ENCODE measurements at places on chromosomes 6 and 20.

- DNase-seq, result no peak
Observed at GRCh38 chr6:168949981-168950857, 303.4 kb downstream of the THBS2 start.

- DNase-seq, result peak; percentile 88
Observed at GRCh38 chr6:169097381-169097959, 156.2 kb downstream of the THBS2 start.

DNA sequence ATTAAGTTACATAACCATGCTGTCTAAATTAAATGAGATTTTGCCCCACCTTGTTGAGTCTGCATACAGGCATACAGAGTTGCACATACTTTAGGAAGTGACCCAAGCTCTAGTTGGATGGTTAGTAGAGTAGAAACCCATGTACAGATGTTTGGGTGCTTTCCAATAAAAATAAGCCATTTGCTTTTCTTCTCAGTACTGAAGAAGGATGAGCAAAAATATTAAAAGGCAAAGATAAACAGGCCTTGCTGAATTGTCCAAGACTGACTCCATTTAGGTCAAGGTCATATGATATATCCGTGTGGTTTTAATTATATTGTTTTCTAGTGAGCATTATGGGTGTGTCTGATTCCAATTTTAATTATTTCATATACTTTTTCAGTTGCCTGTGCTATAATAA is 589.4 kb downstream of the RFPL4B start:
- DNase-seq, result peak; percentile 44

GRCh38 chr20:36153736-36154699 is 522 bp upstream of the EPB41L1 start:
- peak; percentile 34 for DNase-seq

DNA sequence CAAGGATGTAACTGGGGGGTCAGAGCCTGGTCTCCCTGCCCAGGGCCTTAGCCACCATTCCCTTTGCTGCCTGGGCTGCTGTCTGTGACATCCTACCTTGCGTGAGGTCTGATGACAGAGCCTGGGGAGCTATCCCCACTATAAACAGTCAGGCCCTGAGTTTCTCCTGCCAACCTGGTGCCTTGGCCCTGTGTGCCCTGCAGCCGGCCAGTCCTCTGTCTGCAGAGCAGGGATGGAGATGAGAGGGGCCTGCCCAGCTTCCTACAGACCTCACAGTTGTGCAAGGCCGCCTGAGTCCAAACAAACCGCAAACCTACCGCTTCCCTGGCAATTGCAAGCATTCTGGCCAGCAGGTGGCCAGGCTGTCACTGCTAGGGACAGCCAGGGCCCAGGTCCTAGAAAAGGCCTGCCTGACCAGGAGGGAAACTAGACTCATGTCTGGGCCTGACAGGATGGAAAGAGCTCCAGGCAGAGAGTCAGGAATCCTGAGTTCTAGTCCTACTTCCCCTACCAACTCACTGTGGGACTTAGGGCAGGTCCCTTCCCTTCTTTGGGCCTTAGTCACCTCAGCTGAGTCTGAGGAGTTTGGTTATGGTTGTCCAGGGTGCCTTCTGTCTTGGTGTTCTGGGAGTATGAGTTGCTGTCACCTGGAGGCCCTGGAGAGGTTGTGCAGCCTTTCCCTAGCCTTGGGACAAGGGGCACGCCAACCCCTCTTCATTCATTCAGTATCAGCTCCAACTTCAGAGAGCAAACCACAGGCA is 86.2 kb downstream of the VEGFA start:
- no peak for DNase-seq

DNA sequence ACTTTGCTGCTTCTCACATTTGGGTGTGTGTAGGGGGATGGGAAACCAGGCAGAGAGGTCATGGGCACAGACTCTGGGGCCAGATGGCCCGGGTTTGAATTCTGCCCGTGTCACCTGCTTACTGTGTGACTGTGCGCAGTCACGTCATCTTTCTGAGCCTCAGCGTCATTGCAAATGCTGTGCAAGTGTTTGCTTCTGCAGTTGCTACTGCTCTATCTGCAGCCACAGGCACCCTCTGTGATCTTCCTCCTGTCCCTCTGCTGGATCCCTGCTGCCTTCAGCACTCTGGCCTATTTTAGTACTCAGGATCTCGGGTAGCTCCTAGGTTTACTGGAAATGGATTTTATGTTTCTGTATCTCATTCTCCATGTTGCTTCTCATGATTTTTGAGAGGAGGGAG is 40.6 kb upstream of the TULP1 start:
- no peak for DNase-seq

- DNase-seq, result no peak
Observed at GRCh38 chr6:151026041-151026663, 160.7 kb downstream of the MTHFD1L start.
